ENCODE measurements at places on chromosomes 1 and 21.

DNA sequence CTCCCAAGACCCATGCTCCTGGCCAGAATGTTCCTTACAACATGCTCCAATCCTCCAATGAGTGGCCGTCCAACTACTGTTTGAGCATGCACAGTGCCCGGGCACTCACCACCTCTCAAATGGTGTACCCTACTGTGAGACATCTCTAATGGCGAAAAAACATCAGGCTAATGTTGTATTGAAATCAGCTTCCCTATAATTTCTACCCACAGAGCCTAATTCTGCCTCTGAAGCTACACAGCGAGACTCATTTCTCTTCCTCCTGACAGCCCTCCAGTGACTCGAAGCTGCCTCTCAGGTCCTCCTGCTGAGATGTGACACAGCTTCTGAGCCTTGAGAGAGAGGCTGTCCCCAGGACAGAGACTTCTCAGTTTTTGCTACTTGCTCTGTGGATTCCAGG is 130.7 kb downstream of the FAM78B start:
- DNase-seq: no peak

DNA sequence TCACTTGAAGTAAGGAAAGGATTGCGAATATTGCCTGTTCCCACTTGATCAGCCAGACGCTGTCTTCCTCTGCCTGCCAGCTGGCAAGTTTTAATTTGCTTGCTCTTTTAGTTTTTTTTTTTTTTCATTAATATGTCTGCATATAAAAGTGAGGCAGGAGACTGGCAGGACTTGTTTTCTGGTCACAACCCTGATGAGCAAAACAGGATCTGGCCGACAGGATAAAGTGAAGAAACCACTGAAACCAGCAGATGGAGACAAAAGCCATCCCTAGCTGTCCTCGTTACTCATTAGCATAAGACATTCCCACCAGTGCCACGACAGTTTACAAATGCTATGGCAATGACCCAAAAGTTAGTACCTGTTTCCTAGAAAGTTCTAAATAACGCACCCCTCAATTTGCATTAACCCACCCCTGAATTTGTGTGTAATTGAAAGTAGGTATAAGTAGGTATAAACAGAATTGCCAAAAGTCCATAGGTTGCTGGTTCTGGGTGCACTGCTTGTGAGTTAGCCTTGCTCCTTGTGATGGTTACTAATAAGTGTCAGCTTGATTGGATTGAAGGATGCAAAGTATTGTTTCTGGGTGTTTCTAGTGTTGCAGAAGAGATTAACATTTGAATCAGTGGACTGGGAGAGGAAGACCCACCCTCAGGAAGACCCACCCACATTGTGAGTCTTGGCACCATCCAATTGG is 60.8 kb downstream of the ZNF684 start:
- no peak for DNase-seq

GRCh38 chr21:46379691-46380090 is 55.7 kb downstream of the PCNT start:
- no peak for DNase-seq

GRCh38 chr1:197306381-197307062 is 38.5 kb downstream of the CRB1 start:
- no peak for DNase-seq

GRCh38 chr1:165369255-165369848 is 12.8 kb upstream of the LMX1A start:
- DNase-seq: no peak

GRCh38 chr1:153567621-153568366 is 2.1 kb upstream of the S100A2 start:
- no peak for DNase-seq
